ENCODE measurements at places on chromosomes 3 and 15. TPM values are rescaled to one million over a fixed set of nuclear protein-coding genes. Genes with fewer than 3 reads are reported as not detected.

Gene EFHB
- 0.20 TPM for total RNA-seq

Gene MUC20
- total RNA-seq = under 0.01 TPM

Gene B2M
- total RNA-seq = 1,882 TPM

Gene KBTBD13
- not detected for total RNA-seq

Gene CLSTN2
- total RNA-seq = under 0.01 TPM

Gene SI
- not detected for total RNA-seq

Gene RHCG
- not detected for total RNA-seq

Gene TOMM70
- 21.8 TPM for total RNA-seq

Gene EIF4A2
- 379 TPM for total RNA-seq

Gene CCR8
- total RNA-seq = not detected

Gene MFN1
- total RNA-seq = 33.5 TPM

Gene TRIM59
- total RNA-seq = 9.9 TPM

Gene AMIGO3
- under 0.01 TPM for total RNA-seq

Gene AHSG
- total RNA-seq = not detected

Gene EPHB3
- total RNA-seq = 0.60 TPM

Gene KIF7
- 1.1 TPM for total RNA-seq

Gene CDAN1
- 7.8 TPM for total RNA-seq

Gene RFTN1
- 22.9 TPM for total RNA-seq

Gene AGBL1
- total RNA-seq = not detected

Gene GAP43
- not detected for total RNA-seq

Gene RLBP1
- total RNA-seq = not detected

Gene PLA2G4D
- not detected for total RNA-seq

Gene THUMPD3
- total RNA-seq = 21.4 TPM

Gene NR2E3
- 0.20 TPM for total RNA-seq

Gene GPR149
- not detected for total RNA-seq

Gene SH2D7
- not detected for total RNA-seq

Gene CHRM5
- total RNA-seq = 0.20 TPM

Gene SCAANT1
- 1.7 TPM for total RNA-seq

Gene CCDC9B
- total RNA-seq = 8.9 TPM
